Activated T-cell treated with anti-CD3 and anti-CD28 coated beads for 48 hours (primary cell): ENCODE measurements at places on chromosomes 4 and X.

DNA sequence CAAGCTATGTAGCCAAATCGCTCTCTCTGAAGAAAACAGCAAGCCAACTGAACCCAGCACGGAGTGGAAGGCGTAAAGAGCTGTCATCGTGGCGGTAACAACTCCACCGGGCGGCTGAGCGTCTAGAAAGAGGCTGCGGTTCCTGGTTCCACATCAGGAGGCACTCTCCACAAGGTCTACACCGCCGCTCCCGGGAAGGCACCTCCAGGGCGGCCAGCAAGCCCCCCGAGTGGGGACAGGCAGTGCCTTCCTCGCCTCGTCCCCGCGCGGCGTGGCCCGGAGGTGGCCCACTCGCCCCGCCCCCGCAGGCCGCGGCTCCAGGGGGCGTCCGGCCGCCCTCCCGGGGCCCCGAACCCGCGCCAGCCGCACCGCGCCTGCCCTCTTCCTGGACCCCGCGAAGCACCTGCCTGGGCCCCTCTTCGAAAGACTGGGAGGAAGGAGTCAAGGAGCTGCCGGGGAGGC, 755 bp downstream of the KLHL8 start:
- DNase-seq, result peak; percentile 43

- no peak for DNase-seq
Measured at GRCh38 chr4:5142726-5143125, 91.4 kb downstream of the STK32B start.

DNA sequence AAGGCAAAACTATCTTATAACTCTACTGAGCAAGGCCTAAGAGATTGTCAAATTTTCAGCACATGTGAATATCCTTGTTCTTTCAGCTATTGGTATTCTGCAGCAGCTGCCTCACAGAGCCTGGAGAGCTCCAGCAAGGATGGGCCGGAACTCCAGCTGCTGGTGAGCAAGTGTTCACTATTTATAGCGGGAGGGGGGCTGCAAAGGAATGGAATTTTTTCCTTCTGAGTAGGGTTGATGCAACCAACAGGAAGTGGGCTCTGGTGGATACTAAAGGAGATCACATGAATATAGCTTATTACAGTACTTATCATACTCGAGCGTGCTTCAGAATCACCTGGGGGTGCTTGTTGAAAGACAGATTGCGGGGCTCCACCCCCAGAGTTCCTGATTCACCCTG, 20.2 kb upstream of the SETD7 start:
- no peak for DNase-seq

GRCh38 chr4:113637363-113637762, 124.2 kb downstream of the CAMK2D start:
- DNase-seq, result no peak

- DNase-seq, result no peak
Measured at GRCh38 chrX:48558271-48558670, 16.0 kb upstream of the RBM3 start.
